ENCODE measurements at places on chromosomes 3 and 15.

DNA sequence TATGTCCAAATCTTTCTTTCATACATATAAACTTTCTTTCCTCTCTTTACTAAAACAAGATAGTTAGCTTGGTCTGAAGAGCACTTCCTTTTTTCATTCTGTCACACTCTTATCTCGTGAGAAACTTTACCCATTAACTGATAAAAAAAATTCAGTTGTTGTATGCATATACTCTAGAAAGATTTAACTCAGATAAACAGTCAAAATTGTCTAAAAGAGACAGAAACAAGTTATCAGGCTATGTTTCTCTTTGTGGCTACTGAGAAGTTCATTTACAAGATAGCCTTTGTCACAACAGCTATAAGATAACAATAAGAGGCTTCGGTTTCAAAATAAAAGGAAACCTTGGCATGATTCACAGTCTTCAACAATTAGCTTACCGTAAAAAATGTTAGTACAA is 235.7 kb upstream of the ATP10A start:
- no peaks in the 10 kb centered on the region for H3K27me3 ChIP-seq
- no peak overlapping the region for H3K4me3 ChIP-seq

DNA sequence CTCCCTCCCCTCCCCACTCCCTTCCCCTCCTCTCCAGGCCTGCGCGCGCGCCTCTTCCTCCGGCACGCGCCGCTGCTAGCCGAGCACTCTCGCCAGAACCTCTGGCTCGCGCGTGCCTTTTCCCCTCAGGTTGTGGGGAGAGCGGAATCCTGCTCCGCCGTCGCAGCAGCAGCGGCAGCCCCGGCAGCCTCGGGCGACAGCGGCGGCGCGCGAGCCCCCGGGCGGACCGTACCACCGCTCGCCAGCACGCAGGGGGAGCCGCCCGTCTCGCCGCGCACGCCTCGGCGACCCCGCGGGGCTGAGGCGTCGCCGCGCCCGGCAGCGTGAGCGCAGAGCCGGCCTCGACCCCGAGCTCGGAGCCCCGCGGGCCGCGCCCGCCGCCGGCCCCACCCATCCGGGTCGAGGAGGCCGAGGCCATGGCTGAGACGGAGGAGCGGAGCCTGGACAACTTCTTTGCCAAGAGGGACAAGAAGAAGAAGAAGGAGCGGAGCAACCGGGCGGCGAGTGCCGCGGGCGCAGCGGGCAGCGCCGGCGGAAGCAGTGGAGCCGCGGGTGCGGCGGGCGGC is at the start of gene CDV3:
CDV3 (plus strand) TSS at position 58 of the 566 bp plus-strand sequence; CDS start at position 417, 359 bp downstream.
- peak within 1 kb of the TSS; percentile 89 for H3K4me3 ChIP-seq
- peaks cover 54% of the 10 kb centered on the region for H3K4me1 ChIP-seq
- H3K27ac ChIP-seq = peak within 1 kb of the TSS; percentile 98
- H3K27me3 ChIP-seq = peaks cover 1% of the 10 kb centered on the region

- H3K4me3 ChIP-seq = peak overlapping the region; percentile 95
- peak overlapping the region; percentile 61 for H3K27ac ChIP-seq
- H3K27me3 ChIP-seq = no peaks in the 10 kb centered on the region
- H3K36me3 ChIP-seq = peaks cover 60% of the 10 kb centered on the region
- DNase-seq = no peak
These were observed 1.8 kb downstream of the TWF2 start for GRCh38 chr3:52237006-52237656.

DNA sequence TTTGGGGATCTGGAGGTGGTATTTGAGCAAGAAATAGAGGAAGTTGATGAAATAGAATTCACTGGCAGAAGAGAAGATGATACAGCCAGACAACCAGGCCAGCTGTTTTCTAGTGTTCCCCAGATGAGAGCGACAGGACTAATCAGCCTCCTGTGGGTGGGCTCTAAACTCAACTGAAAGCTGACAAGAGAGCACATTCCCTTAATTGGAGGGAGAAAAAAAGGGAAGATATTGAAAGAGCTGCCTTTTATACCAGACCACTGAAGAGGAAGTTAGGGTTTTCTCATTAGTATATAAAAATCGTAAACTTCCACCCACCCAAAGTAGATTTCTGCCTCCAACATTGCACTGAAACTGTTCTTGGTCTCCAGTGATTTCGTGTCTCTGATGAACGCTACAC is 6.5 kb upstream of the TM4SF19 start:
- no peak overlapping the region for H3K27ac ChIP-seq
- H3K4me1 ChIP-seq = no peaks in the 10 kb centered on the region
- H3K4me3 ChIP-seq = no peak overlapping the region
- no peak for DNase-seq
- H3K27me3 ChIP-seq = peaks cover 3% of the 10 kb centered on the region
- H3K36me3 ChIP-seq = peaks cover 12% of the 10 kb centered on the region

GRCh38 chr3:38283810-38284755 is 2.0 kb downstream of the SLC22A14 start:
- no peak overlapping the region for H3K27ac ChIP-seq
- no peak overlapping the region for H3K4me3 ChIP-seq
- H3K36me3 ChIP-seq = no peaks in the 10 kb centered on the region
- H3K27me3 ChIP-seq = no peaks in the 10 kb centered on the region

- no peaks in the 10 kb centered on the region for H3K36me3 ChIP-seq
- no peaks in the 10 kb centered on the region for H3K4me1 ChIP-seq
- no peak for DNase-seq
- peaks cover 19% of the 10 kb centered on the region for H3K27me3 ChIP-seq
- H3K27ac ChIP-seq = no peak overlapping the region
- H3K4me3 ChIP-seq = no peak overlapping the region
These were observed 43.7 kb upstream of the PRICKLE2 start for GRCh38 chr3:64268926-64269325.

GRCh38 chr3:153293265-153293664 is 131.2 kb downstream of the RAP2B start:
- peaks cover 31% of the 10 kb centered on the region for H3K4me1 ChIP-seq
- no peak overlapping the region for H3K4me3 ChIP-seq
- no peak for DNase-seq
- no peaks in the 10 kb centered on the region for H3K36me3 ChIP-seq

- no peaks in the 10 kb centered on the region for H3K36me3 ChIP-seq
- H3K27me3 ChIP-seq = no peaks in the 10 kb centered on the region
- H3K27ac ChIP-seq = no peak overlapping the region
- DNase-seq = no peak
These were observed 70.1 kb upstream of the SGO1 start for GRCh38 chr3:20256144-20256543.

- H3K27ac ChIP-seq = no peak overlapping the region
- H3K36me3 ChIP-seq = peaks cover 31% of the 10 kb centered on the region
- peak overlapping the region; percentile 5 for H3K4me3 ChIP-seq
- peaks cover 27% of the 10 kb centered on the region for H3K4me1 ChIP-seq
- no peak for DNase-seq
These were observed 6.4 kb downstream of the IFT57 start for GRCh38 chr3:108215871-108216270.

DNA sequence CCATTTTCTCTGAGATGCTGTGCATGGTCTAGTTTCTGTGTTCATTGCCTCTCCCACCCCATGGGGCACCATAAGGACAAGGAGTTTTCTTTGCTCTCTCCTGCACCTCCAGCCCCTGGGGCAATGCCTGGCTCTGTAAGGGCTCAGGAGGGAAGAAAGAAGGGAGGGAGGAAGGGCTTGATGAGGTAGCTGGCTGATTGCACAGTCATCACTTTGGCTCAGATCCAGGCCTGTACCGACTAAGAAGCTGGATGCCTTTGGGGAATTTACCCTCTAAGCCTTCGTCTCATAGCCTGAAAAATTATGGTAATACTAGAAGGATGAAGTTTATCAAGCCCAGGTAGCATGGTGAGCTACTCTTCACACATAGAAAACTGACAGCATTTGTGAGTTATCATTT is 382.9 kb downstream of the GABRG3 start:
- no peaks in the 10 kb centered on the region for H3K27me3 ChIP-seq
- no peaks in the 10 kb centered on the region for H3K4me1 ChIP-seq
- H3K27ac ChIP-seq = no peak overlapping the region
- H3K4me3 ChIP-seq = no peak overlapping the region
- no peak for DNase-seq

DNA sequence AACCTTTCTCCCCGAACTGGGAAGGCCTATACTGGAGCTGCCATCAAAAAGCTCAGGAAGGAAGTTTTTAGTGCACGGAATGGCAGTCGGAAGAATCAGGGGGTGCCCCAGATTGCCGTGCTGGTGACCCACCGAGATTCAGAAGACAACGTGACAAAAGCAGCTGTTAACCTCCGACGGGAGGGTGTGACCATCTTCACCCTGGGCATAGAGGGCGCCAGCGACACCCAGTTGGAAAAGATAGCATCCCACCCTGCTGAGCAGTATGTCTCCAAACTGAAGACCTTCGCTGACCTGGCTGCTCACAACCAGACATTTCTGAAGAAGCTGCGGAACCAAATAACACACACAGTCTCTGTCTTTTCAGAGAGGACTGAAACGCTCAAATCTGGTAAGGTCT is 48.2 kb downstream of the COL6A6 start:
- no peak overlapping the region for H3K4me3 ChIP-seq
- H3K4me1 ChIP-seq = no peaks in the 10 kb centered on the region
- DNase-seq = no peak
- no peaks in the 10 kb centered on the region for H3K36me3 ChIP-seq
- peaks cover 6% of the 10 kb centered on the region for H3K27me3 ChIP-seq

DNA sequence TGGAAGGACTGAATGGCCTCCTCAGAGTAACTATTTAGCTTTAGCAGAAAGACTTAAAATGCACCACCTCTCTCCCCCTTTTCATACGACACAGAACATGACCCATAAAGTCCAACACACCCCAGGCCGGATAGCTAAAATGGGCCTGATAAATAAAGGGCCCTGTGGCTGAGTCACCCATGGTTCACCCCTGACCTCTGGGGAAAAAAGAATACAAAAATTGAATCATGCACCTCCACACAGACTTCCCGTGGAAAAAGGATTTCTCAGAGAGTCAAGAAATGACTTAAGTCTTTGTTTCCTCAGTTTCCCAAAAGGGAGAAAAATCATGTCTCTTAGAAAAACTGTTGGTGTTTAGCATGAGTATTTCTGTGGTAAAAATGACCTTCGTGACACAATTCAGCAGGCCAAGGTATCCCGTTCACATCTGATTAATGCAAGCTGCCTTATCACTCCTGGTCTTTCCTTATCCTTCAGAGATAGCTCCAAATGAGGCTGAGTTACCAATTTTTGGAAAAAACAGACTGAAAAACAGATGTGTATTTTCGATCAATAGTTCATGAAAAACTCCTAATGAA is 34.0 kb upstream of the ARHGEF3 start:
- DNase-seq = no peak
- H3K27me3 ChIP-seq = no peaks in the 10 kb centered on the region
- no peak overlapping the region for H3K4me3 ChIP-seq
- no peak overlapping the region for H3K27ac ChIP-seq

DNA sequence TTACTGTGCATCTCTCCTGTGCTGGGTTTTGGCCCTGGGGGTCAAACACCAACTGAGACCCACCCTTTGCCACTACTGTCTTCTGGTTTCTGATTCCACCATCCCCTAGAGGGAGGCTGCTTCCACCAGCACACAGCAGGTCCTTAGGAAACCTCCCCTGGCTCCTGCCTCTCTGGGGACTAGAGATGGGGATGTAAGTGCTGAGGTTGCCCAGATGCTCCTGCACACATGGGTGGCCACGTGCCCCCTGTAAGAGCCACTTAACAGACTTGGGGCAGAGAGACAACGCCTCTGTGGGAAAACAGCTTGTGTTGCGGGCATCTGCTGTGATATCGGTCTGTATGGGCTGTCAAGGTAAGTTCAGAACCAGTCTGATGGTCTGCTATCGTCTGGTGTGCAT is 83.4 kb downstream of the ATP2B2 start:
- H3K36me3 ChIP-seq = no peaks in the 10 kb centered on the region
- peaks cover 6% of the 10 kb centered on the region for H3K4me1 ChIP-seq
- no peak for DNase-seq
- peaks cover 3% of the 10 kb centered on the region for H3K27me3 ChIP-seq

DNA sequence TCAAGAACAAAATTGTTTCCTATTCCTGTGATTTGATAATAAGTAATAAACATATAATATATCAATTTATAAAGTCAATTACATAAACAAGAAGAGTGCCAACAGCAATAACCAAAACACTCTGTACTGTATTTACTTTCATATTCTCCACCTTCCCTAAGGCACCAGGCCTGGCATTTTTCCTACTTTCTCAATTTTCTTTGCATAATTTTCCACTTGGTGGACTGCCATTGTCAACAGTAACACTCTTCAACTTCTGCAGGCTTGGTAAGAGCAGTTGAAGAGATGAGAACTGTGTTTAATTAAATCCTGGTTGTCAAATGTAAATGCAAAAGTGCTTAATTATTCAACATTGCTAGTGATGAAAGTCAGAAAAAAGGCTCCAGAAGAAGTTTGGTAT is 229.8 kb upstream of the PLSCR5 start:
- no peaks in the 10 kb centered on the region for H3K27me3 ChIP-seq
- H3K4me3 ChIP-seq = no peak overlapping the region
- H3K4me1 ChIP-seq = no peaks in the 10 kb centered on the region
- no peak overlapping the region for H3K27ac ChIP-seq
- H3K36me3 ChIP-seq = no peaks in the 10 kb centered on the region

- H3K4me3 ChIP-seq = peak overlapping the region; percentile 62
- peak overlapping the region; percentile 91 for H3K27ac ChIP-seq
- no peaks in the 10 kb centered on the region for H3K27me3 ChIP-seq
- peaks cover 39% of the 10 kb centered on the region for H3K36me3 ChIP-seq
- DNase-seq = no peak
These were observed 40.5 kb downstream of the FILIP1L start for GRCh38 chr3:100073714-100074307.

- no peak overlapping the region for H3K4me3 ChIP-seq
- no peak overlapping the region for H3K27ac ChIP-seq
- H3K36me3 ChIP-seq = no peaks in the 10 kb centered on the region
- no peaks in the 10 kb centered on the region for H3K27me3 ChIP-seq
These were observed 11.9 kb downstream of the CERS3 start for GRCh38 chr15:100516643-100517512.

- H3K27me3 ChIP-seq = peaks cover 2% of the 10 kb centered on the region
- H3K27ac ChIP-seq = no peak overlapping the region
- no peak overlapping the region for H3K4me3 ChIP-seq
These were observed 7.3 kb downstream of the ALPK3 start for GRCh38 chr15:84824260-84825007.

DNA sequence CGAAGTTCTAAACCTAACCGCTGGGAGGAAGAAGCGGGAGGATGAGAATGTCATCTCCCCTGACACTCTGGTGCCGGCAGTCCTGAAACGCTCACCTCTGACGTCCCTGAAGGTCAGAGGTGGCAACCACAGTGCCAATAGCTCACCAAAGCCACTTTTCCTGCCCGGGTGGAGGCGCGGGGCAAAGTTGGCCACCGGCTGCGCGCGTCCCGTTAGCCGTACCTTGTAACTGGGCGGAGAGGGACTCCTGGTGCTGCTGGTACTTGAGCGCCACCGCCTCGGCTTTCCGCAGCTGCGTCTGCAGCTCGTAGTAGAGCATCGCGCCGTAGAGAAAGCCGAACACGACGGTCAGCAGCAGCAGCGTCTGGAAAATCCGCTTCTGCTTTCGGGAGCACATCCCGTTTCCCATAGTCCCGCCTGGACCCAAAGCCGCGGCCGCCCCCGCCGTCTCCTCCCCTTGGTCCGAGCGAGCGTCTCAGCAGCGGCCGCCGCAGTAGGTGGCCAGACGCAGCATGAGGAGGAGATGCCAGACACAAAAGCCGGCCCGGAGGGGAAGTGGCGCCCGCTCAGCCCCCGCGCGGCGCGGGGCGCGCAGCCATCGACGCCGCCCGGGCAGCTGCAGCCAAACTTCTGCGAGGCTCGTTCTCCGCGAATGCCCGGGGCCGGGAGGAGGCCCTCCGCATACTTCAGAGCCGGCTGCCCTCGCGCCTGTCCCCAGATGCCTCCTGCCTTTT is 680 bp downstream of the GOLIM4 start:
- H3K27me3 ChIP-seq = peaks cover 51% of the 10 kb centered on the region
- peak overlapping the region; percentile 26 for H3K27ac ChIP-seq
- H3K4me1 ChIP-seq = peaks cover 12% of the 10 kb centered on the region
- H3K4me3 ChIP-seq = peak overlapping the region; percentile 74
